T-helper 2 cell treated with Interferon-gamma antibody and Interleukin-4, amounts not matched to agents 100 ng/mL and 5 ng/mL, for 36 hours (primary cell): ENCODE measurements at places on chromosomes 7 and 10. TPM values are rescaled to one million over a fixed set of nuclear protein-coding genes. Genes with fewer than 3 reads are reported as not detected.

Gene ANKRD30A
- not detected in 2 replicates for total RNA-seq

Gene JMJD1C
- total RNA-seq, result 41.3 and 43.3 TPM in 2 replicates

Gene MSMB
- total RNA-seq, result not detected in 2 replicates

Gene ADAM8
- total RNA-seq, result 153 and 157 TPM in 2 replicates

Gene NRAP
- not detected in 2 replicates for total RNA-seq
